ENCODE measurements at places on chromosomes 13 and 19.

DNA sequence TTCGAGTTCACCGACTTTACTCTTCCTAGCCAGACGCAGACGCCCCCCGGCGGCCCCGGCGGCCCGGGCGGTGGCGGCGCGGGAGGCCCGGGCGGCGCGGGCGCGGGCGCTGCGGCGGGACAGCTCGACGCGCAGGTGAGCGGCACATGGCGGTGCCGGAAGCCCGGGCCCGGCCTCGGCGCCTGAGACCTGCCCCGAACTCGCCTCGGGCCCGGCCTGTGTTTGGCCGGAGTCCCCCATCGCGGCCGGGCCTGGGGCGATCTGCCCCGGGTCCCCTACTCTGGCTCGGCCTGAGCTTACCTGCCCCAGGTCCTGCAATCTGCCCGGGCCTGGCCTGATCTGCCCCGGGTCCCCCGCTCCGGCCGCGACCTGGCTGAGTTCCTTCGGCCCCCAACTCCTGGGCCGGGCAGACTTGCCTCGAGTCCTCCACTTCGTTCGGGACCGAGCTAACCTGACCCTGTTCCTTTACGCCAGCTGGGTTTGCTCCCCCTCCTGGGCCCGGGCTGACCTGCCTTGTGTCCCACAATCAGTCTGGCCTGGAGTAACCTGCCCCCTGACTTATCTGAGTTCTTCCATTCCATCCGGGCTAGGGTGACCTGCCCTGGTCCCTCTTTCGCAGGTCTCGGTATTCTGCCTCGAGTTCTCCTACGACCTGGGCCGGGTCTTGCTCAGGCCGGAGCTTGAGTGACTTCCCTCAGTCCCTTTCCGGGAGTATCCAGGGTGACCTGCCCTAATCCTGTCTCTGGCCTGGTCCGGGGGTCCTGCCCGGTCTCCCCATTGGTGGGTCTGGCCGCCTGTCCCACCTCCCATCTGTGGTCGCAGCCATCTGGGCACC is 764 bp downstream of the UPF1 start:
- DNase-seq: no peak

- no peak for DNase-seq
These were observed 19.5 kb downstream of the CCDC70 start for GRCh38 chr13:51881296-51881695.

GRCh38 chr13:44906230-44906629 is 83.0 kb downstream of the NUFIP1 start:
- no peak for DNase-seq

DNA sequence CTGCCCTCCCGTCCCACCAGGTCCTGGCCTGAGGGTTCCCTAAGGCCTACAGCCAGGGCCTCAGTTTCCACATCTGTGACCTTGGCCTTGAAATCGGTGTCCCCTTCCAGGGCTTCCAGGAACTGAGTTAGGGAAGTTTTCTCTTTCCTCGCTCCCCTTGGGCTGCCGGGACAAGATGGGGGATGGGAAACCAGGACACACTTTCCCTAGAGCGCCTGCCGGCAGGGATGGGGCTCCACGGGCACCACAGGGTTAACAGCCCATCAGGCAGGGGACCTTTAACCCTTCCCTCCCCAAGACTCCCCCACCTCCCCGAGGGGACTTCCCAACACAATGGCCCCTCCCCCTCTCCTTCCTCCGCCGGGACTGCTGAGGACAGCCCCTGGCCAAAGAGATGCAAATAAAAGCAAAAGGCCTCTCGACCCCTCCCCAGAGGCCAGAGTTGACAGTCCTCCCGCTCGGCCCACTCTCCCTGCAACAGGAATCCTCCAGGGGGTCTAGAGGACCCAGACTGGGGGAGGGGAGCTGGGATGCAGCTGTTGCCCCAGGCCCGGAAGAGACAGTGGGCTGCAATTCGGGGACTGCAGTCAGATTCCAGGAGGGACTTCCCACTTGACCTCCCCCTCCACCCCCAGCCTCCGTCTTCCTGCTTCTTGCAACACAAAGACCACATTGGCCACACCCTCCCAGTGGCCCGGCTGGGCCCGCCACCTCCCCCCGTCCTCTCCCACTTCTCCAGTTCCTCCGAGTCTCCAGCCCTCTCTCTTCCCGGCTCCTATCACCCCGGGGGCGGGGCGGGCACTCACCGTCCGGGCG is 3.4 kb downstream of the BBC3 start:
- no peak for DNase-seq

- no peak for DNase-seq
These were observed 69.4 kb upstream of the KLF12 start for GRCh38 chr13:74203576-74203975.

DNA sequence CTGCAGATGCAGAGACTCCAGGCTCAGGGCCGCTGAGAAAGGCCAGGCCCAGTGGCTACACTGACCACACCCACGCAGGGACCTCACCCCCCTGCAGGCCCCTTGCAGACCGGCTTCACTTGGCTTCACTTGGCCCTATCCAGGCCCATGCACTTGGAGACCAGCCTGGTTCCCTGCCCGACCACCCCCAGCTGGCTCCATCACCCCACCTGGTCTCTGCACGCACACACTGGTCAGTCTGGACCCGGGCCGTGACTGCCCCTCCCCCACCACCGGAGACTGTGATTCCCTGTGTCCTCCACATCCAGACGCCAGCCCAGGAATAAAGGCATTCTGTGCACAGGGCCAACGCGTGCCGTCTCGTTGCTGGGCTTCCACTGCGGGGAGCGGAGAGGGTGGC is 4.9 kb upstream of the EBI3 start:
- DNase-seq: no peak

- DNase-seq: no peak
These were observed 69.5 kb downstream of the PTPRS start for GRCh38 chr19:5271145-5271544.

DNA sequence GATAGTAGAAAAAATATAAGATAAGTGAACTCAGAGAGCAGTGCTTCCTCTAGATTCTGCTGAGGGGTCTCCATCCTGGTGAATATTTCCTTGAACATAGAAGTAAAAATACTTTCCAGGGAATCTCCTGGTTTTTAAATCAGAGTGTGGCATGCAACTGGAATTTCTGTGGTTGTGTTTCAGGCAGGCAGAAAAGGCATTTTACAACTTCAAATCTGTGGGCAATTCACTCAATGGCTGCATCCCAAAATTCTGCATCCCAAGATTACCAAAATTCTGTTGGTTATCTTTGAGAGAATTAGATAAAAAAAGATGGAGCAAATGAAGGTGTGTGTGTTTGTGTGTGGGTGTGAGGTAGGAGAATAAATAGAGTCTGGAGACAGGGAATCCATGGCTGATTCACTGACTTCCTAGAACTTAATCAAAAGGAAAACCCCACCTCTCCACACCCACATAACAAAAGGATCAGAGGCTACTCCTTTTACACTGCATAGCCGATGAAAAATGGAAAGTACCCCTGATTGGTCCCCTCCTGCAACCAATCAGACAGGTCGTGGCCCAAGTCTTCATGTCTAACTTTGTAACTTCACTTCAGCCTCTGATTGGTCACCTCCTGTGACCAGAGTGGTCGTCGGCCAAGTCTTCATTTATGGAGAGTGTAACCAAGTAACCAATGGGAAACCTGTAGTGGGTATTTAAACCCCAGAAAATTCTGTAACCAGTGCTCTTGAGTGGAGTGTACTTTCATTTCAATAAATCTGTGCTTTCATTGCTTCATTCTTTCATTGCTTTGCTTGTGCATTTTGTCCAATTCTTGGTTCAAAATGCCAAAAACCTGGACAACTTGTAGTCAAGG is 112.8 kb downstream of the DLEU7 start:
- DNase-seq: no peak

- DNase-seq: no peak
These were observed 19.5 kb downstream of the NOVA2 start for GRCh38 chr19:45954156-45954555.

GRCh38 chr19:15021286-15022007 is 27.8 kb upstream of the CASP14 start:
- DNase-seq: no peak

DNA sequence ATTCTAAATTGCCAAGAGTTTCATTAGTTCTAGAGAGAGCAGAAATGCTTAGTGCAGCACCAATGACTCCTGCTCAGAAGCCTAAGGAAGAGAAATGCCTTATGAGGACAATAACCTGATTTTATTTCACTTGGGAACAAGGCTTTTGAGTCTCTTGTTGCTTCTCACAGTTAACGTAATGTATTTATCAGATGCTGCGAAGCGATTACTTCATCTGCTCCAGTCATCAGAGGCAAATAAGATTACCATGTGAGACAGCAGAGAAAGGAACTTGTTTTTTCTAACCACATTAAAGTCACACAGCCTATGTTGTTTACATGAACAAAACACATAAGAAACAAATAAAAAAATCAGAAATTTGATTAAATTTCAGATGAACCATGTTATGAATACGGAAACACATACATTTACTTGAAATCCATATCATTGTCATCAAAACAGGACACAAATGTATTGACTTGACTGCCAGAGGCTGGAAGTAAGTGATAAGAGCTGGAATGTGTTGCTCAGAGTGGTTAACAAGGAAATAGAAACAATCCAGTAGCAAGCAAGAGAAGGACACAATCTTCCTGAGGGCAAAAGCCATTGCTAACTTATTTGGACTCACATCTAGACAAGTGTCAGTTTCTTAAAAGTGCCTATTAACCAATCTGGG is 147.3 kb downstream of the LHFPL6 start:
- no peak for DNase-seq

DNA sequence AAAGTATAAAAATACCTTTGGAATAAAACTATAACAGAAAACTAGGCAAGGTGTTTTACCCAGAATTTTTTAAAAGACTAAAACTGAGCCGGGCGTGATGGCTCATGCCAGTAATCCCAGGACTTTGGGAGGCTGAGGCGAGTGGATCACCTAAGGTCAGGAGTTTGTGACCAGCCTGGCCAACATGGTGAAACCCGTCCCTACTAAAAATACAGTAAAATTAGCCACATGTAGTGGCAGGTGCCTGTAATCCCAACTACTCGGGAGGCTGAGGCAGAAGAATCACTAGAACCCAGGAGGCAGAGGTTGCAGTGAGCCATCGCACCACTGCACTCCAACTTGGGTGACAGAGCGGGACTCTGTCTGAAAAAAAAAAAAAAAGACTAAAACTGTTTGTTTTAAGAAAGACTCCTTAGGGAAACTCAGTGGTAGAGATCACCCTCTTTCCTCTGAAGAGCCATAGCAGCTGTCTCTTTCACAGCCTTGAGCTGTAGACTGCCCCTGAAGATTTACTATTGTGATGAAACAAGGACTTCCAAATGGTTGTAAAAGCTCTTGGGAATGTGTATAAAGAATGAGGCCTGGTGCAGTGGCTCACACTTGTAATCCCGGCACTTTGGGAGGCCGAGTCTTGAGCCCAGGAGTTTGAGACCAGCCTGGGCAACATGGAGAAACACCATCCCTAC is 14.7 kb upstream of the KCTD4 start:
- no peak for DNase-seq

GRCh38 chr13:27868641-27869435 is 51.0 kb upstream of the PDX1 start:
- no peak for DNase-seq
